HFF-Myc (cell line): ENCODE measurements at places on chromosomes 11 and 22.

- no peak for DNase-seq
Measured at GRCh38 chr11:12701811-12702592, 27.8 kb downstream of the TEAD1 start.

DNA sequence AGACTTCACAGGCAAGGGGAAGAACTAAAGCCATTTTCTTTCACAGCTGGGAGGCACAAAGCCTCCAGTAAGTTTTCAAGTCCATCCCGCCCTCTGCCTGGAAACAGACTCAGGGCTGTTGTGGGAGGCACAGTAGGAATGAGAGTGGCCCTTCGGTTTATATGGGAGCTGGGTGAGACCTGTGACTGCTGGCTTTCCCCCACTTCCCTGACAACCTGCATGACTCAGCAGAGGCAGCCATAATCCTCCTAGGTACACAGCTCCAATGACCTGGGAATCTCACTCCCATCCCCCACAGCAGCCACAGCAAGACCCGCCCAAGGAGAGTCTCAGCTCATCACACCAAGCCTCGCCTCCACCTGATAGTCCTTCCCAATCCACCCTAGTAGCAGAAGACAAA, 12.1 kb upstream of the TMEM45B start:
- DNase-seq, result no peak

DNA sequence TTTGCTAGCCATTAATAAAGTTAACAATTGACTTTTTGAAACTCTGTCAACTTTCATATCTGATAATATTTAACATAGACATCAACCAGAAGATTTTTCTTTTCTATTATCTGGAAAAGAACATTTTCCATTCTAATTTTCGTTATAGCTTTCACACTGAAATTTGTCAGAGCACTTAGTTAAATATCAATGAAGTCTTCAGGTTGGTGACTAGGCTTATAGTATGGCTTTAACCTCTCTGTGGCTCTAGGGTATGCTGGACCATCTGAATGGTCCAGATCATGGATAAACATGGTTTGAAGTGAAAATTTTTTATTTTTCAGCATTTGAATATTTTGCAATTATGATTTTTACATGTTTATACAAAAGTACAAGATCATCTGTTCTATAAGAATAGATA, 548.1 kb downstream of the CNTN5 start:
- no peak for DNase-seq

GRCh38 chr11:16925561-16926065, 88.6 kb downstream of the PLEKHA7 start:
- no peak for DNase-seq

GRCh38 chr22:45240810-45241631, at the start of gene KIAA0930:
TSS of gene KIAA0930 (minus strand) at chr22:45240894. CDS start at chr22:45240703, 191 bp downstream.
- no peak for DNase-seq
